ENCODE measurements at places on chromosomes 7 and 10.

- DNase-seq: no peak
Measured at GRCh38 chr7:91064938-91065337, 199.3 kb upstream of the FZD1 start.

DNA sequence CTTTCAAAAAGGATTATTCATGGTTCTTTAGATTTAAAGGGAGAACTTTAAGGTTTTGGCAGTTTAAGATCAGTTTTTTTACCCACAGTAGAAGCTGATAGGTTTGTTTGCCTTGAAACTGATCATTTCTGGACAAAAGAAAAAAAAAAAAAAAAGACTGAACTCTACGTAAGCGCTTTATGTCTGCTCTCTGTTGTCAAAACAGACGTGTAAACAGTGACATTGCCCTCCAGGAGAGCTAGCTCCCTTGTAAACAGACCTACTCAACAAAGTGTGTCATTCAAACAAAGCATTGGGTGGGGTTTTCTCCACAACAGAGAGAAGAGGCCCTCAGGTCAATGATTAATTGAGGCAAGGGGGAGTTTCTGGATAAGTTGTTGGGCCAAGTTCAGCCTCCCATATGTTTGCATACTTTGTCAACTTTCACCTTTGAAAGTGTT is 568.1 kb upstream of the LRRN3 start:
- no peak for DNase-seq

- DNase-seq: no peak
Measured at GRCh38 chr7:102095321-102096011, 191.2 kb upstream of the SH2B2 start.

DNA sequence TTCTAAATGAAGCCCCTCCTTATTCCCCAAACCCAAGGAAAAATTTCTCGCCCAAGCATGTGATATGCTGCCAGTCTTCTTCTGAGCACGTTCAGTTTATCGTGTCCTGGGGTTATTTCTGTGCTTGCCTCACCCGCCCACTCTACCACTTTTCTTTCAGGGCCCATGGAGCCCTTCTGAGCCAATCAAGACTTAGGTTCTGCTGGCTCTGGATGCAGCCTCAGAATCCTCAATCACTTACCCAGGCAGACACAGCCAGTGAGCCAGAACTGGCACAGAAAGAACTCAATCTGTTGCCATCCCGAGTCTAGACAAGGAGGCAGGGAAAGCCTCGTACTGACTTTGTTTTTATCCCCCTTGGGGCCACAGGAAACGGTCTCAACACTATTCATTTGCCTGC is 34.2 kb upstream of the C10orf90 start:
- no peak for DNase-seq

DNA sequence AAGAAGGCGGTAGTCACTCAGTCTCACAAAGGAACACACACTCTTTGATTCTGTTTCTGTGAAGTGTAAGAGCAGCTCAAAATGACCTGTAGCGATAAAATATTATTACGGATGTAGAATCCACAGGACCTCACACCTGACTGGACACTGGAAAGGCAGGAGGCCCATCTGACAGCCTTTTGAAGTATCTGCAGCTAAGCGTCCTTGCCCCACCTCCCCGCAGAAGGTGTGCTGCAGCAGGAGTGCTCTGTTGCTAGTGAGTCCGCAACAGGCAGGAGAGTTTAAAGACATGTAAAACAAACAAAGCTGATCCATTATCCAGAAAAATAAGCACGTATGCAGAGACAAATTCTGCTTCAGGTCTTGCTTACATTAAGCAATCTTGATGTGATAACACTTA is 355.5 kb downstream of the GPR158 start:
- DNase-seq: no peak

DNA sequence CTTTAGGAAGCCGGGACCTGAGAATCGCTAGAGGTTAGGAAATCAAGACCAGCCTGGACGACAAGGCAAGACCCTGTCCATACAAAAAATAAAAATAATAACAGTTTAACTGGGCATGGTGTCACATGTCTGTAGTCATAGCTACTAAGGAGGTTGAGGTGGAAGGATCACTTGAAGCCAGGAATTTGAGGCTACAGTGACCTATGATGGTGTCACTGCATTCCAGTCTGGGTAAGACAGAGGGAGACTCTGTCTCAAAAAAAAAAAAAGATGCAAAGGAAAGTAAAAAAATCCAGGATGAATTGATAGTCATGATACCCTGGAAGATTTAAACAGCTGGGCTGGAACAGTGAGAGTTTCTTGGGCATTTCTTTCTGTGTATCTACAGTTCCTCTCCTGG is 463.2 kb downstream of the GALNT17 start:
- DNase-seq: no peak

DNA sequence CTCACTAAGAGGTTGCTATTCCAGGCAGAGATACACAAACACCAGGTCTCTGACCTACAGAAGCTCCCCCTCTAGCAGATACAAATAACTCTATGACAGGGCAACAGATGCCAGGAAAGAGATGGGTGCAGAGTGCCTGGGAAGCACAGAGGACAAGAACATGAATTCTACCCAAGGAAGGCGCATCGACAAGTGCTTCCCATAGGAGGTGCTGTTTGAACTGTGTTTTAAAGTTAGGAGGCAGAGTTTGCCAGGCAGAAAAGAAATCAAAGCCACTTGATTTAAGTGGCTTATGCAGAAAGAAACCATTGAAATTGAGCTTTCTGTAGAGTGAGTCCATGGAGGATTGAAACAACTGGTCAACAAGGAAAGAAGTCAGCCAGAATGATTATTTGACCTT is 35.3 kb upstream of the EGR2 start:
- no peak for DNase-seq

- no peak for DNase-seq
Measured at GRCh38 chr10:88198023-88198422, 334.6 kb downstream of the PTEN start.

- DNase-seq: peak; percentile 54
Measured at GRCh38 chr10:3494131-3494837, 290.7 kb downstream of the KLF6 start.

GRCh38 chr7:70583965-70584883 is 547.7 kb upstream of the GALNT17 start:
- DNase-seq: no peak

DNA sequence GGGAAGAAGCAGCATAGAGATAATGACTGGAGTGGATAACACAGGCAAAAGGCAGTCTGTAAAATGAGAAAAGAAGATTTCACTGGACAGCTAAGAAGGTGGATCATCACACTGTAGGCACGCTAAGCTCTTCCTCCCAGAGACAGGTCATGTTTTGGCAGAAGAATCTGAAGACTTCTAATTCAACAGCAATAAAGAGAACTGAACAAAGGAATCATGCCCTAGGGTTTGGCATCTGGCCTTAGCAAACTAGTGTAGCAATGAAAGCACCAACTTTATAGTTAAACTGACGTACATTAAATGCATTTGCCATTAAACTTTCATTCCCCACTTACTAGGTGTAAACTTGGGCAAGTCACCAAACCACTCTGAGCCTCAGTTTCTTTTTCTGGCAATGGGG is 84.4 kb upstream of the SEM1 start:
- DNase-seq: no peak

- DNase-seq: no peak
Measured at GRCh38 chr7:2100278-2101208, 132.2 kb downstream of the MAD1L1 start.

DNA sequence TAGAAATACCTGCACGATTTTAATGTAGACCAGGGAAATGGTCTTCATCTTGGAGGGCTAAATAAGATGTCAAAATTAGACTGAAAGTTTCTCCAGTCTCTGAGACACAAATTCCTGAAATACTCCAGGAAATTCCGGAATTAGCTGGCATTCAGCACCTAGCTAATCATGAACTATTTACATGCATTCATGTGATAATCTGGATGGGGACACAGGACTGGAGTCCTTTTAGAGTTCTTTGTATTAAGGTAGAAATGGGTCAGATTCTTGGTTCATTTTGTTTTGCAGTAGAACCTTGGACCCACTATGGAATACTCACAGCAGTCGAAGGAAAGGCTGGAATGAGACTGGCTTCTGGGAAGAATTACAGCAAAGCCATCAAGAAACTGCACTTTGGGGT is 65.3 kb upstream of the MDFIC start:
- DNase-seq: no peak

- DNase-seq: no peak
Measured at GRCh38 chr7:151482883-151483710, 36.6 kb downstream of the RHEB start.

DNA sequence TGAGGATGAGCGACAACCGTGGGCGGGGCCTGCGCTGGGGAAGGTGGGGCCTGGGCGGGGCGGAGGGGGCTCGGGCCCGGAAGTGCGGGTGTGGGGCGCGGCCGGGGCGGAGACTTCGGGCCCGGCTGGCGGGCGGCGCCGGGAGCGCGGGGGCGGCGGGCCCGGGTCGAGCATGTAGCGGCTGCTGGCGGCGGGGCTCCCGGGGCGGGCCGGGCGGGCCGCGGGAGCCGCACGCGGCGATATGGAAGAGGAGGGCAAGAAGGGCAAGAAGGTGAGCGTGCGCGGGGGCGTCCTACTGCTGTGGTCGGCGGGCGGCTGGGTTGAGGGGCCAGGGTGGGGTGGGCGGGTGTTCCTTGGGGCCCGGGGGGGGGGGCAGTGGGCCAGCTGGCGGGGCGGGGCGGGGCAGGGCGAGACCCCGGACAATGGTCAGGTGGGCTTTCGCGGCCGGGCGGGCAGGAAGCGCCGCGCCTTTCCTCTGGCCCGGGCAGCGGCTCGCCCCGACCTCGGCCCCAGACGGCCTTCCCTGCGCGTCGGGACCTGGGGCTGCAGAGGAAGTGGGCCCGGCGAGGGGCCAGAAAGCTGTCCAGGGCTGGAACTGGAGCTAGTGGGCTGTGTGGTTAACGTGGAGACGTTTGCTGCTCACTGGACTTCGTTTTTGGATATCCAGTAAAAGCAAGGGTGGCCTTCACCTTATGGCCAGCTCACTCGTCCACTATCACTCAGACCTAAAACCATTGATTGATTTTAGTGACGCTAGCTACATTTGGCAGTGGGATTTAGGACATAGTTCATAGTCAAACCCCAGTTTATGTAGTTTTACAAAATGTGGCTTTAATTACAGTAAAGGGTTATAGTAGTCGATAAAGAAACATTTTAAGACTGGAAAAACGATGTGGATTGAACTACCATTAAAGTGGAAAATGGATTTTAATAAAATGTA is at the start of gene CCM2:
CCM2 (plus strand) TSS at position 109 of the 940 bp plus-strand sequence; CDS start at position 242, 133 bp downstream.
- DNase-seq: no peak

DNA sequence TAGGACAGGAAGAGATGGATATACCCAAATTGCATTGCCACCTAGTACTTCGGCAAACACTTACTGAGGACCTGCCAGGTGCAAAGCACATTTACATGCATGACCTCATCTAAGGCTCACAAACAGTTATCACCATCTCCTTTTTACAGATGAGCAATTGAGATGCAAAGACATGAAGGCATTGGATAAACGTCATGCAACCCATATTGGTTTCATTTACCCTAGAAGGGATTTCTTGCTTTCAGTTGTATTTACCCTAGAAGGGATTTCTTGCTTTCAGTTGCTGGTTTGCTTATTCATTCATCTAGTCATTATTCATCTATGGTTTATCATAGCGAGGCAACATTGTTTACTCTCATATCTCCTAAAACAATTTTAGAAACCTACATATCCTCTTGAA is 52.2 kb downstream of the STEAP1B start:
- no peak for DNase-seq

DNA sequence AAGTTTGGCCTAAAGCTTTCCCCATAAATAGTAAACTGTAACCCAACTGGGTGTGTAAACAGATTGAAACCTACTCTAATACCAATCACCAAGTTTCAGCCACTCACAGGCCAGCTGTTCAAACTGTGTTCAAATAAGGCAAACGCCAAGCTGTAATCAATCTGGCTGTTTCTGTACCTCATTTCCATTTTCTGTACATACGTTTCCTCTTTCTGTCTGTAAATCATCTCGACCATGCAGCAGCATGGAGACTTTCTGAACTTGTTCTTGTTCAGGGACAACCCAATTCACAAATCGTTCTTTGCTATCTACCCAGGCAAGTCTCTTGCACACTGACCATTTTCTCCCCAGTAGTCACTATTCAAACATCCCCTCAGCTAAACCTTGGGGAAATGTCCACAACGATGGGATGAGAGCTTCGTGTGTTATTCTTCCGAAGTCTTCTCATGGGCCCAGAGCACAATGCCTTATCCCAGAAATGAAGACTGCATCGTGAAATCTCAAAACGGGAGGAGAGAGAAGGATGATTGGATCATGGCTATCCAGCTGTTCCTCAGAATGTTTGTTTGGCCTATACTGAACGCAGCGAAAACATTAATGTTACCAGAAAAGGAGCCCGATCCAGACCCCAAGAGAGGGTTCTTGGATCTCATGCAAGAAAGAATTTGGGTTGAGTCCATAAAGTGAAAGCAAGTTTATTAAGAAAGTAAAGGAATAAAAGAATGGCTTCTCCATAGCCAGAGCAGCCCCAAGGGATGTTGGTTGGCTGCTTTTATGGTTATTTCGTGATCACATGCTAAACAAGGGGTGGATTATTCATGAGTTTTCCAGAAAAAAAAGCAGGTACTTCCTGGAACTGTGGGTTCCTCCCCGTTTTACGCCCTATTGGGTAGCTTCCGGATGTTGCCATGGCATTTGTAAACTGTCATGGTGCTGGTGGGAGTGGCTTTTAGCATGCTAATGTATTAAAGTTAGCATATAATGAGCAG is 86.2 kb downstream of the SLC16A9 start:
- DNase-seq: no peak

DNA sequence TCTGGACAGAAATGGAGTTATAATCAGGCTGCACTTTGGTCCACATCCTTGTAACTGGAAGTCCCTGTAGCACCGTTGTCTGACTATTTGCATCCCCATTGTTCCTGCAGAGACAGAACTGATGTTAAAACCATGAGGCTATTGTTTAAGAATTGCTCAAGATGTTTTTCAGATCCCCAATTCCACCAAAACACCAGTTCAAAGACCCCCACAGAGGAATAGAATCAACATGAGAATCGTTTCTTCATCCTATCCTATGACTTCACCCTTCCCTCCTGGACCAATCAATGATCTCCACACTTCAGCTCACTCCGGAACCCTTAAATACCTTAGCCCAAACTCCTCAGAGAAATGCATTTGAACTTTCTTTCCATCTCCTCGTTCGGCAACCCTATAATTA is 57.1 kb upstream of the GRID1 start:
- DNase-seq: no peak

DNA sequence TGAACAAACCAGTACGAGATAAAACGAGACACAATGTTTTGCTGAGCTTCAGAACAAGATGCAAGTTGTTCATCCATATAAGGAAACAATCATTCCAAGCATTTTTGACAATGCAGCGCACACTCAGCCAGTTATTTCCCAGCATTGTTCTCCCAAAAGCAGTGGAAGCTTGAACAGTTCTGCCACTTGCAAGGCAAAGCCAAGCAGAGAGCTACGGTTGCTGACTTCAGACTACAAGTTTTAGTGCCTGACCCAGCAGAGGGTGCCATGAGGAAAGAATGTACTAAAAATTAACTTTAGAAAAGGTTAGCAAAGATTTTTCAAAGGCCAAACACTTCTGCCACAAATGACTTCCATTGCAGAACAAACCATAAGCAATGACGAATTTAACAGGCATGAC is 152.5 kb downstream of the SLC25A13 start:
- no peak for DNase-seq

DNA sequence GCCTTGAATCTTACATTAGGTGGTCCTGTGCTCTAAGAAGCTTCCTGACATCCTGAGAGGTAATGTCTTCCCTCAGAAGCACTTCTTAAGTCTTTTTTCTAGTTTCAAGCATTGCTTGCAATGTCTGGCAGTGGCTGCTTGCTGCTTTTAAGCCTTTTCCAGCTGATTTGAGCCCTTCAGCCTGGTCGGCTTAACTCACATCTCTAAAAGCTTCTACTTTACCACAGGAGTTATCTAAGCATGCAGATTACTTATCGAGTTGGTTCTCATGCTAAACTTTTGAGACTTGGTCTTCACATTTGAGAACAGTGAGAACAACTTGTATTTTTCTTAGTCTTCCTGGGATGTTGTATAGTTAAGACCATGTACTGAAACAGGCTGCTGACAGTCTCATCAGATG is 3.9 kb downstream of the LRMDA start:
- no peak for DNase-seq
